Right renal pelvis (tissue), 4 donors: ENCODE measurements at places on chromosomes 4 and X. TPM values are rescaled to one million over a fixed set of nuclear protein-coding genes. Genes with fewer than 3 reads are reported as not detected.

NEXMIF gene
- polyA plus RNA-seq, result 3.9 TPM

DNA sequence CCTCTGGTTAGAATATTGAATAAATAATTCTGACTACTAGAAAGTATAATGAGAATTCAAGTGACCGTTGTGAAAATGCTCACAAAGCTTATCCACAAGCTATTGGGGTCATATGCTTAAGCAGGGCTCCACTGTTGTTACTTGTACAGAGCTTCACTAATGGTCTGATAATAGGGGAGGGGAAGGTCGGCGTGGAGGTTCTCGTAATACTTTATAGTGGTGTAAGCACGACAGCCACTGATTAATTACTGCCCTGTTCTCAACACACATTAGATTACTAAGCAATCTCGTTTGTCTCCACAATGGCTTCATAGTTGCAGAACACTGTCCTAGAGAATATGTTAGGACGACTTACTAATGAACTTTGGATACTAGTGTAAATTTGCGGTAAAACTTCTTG, 11.6 kb downstream of the UNC5C start:
- DNase-seq, result no peak

- no peak for DNase-seq
These were observed 8.4 kb upstream of the MAB21L2 start for GRCh38 chr4:150573534-150573933.

NEK1 gene
- 23.7 TPM for polyA plus RNA-seq

GRCh38 chr4:124060261-124060918, 652.1 kb downstream of the ANKRD50 start:
- no peak for DNase-seq

DNA sequence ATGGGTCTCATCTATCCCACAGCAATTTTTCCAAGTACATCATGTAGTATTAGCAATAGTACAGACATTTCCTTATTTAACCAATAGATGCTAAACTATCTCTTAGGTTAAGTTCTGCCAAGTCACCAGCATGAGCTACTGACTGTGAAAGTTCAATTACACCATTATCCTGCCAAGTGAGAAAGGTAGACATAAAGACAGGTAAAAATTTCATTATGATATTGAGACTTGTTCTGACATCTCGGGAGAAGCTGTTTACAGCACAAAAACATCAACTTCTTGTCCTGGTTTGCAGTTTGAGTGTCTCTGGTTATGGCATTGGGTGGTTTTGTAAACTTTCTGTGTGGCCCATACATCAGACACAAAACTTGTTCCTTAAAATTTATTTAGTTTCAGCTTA, 622.4 kb upstream of the PCDH10 start:
- no peak for DNase-seq

DNA sequence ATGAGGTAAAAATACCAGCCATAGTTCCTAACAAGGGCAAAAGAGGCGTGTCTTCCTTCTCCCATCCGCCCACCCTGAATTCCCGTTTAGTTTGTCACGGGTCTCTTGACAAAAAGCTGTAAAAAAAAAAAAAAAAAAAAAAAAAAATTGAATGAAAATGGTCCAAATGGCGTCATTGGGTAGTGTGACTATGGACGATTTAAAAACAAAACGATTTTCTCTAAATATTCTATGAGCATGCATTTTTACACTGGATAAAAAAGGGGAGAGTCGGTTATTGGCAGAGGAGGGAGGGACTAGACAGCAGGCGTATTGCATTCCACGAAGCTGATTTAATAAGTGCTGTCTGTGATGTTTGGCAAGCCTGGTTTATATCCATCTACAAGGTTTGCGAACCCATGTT, at the start of gene FAM133A:
TSS of gene FAM133A (plus strand) at position 338 of the 403 bp plus-strand sequence. CDS start 35,214 bp downstream, outside the sequence.
- DNase-seq, result no peak
